ENCODE measurements at places on chromosomes 16 and 17. TPM values are rescaled to one million over a fixed set of nuclear protein-coding genes. Genes with fewer than 3 reads are reported as not detected.

GRCh38 chr17:43341715-43342588 is 56.8 kb upstream of the ARL4D start:
- peaks cover 26% of the 10 kb centered on the region for H3K4me1 ChIP-seq
- peak overlapping the region; percentile 39 for H3K27ac ChIP-seq
- H3K36me3 ChIP-seq = no peaks in the 10 kb centered on the region
- DNase-seq = peak; percentile 47
- no peaks in the 10 kb centered on the region for H3K27me3 ChIP-seq

DNA sequence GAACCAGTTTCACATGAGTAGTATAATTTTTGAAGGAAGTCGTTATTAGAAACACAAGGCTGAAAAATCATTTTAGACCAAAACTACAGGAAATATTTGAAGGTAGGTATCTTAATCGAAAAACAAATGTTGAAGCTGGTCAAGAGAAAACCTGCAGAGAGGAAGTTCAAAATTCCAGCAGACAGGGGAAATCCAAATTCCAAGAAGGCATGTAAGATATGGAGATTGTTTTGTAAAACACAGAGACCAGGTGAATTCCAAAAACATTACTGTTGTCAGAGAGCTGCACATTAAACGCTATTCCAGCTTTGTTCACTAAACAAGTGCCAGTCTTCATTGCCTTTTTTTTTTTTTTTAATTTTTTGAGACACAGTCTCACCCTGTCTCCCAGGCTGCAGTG is 38.4 kb downstream of the ADAMTS18 start:
- H3K4me3 ChIP-seq = no peak overlapping the region
- H3K4me1 ChIP-seq = peaks cover 7% of the 10 kb centered on the region
- H3K36me3 ChIP-seq = no peaks in the 10 kb centered on the region
- no peak for DNase-seq
- H3K27me3 ChIP-seq = no peaks in the 10 kb centered on the region

Gene OR1F1
- not detected for total RNA-seq

DNA sequence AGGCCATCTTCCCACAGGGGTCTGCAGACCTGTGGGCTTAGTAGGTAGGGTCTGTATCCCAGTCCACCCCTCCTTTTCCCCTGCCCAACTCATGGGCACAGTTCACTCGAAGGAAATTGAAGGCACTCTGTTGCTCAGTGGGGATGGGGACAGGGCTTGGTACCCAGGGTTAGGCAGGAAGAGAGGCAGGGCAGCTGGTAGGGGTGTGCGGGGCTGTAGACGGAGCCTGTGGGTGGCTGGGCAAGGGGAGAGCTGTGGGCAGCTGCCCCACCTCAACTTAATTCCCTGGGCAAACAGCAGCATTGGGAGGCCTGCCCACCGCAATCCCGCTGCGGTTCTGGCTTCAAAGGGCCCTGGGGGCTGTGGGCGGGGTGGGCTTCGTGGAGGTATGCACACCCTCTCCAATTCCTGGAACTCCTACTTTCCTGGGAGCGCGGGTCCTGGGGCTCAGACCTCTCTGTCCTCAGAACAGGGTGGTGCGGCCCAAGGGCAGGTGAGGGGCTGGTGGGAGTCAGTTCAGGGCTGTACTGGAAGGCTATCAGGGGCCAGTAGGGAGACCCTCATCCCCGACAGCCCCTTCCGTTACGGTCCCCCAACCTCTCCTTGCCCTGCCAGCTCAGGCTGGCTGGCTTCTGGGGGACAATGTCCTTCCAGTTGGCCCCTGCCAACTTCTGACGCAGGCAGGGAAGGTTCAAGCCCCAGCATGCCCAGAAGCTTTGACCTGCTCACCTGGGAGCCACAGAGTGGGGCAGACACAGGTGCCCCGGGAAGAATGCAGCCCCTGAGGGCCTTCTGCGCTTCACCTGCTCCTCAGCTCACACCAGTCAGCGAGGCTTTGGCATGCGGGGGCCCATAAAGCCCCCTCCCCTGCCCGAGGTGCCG is 9.1 kb downstream of the FOXJ1 start:
- H3K27ac ChIP-seq = no peak overlapping the region
- H3K4me1 ChIP-seq = no peaks in the 10 kb centered on the region
- H3K36me3 ChIP-seq = no peaks in the 10 kb centered on the region
- peaks cover 85% of the 10 kb centered on the region for H3K27me3 ChIP-seq
- no peak overlapping the region for H3K4me3 ChIP-seq

Gene ASPA
- total RNA-seq = not detected

DNA sequence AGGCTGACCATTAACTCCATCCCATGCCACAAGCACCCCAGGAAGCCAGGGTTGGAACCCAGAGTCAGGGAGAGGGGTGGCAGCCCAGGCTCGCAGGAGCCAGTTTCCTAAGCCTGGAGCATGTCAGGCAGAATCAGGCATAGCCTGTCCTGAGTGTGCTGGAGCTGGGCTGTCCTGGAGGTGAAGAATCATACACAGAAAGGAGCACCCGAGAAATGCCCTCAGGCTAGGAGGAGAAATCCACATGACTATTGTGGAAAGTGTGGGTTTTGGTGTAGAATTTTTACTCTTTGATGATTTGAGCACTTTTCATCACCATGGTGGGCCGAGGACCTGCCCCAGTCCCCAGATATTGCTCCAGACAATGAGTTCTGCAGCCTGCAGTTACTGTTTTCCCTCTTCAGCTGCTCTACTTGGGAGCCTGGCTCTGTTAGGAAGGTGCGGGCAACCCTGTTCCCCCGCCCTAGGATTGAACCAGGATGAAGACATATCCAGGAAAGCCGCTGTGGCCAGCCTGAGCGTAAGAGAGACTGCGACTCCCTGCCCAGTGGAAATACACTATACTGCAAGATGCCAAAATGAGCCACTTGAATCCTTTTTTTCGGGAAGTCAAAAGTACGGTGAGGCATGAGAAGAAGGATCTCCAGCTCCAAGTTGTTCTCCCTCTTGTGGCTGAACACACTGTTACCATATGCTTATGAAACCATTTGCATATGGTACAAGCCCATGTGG is 29.0 kb upstream of the HEATR6 start:
- no peak overlapping the region for H3K27ac ChIP-seq
- no peaks in the 10 kb centered on the region for H3K36me3 ChIP-seq
- no peak overlapping the region for H3K4me3 ChIP-seq
- H3K27me3 ChIP-seq = peaks cover 3% of the 10 kb centered on the region

Gene TEKT3
- 0.12 TPM for total RNA-seq

DNA sequence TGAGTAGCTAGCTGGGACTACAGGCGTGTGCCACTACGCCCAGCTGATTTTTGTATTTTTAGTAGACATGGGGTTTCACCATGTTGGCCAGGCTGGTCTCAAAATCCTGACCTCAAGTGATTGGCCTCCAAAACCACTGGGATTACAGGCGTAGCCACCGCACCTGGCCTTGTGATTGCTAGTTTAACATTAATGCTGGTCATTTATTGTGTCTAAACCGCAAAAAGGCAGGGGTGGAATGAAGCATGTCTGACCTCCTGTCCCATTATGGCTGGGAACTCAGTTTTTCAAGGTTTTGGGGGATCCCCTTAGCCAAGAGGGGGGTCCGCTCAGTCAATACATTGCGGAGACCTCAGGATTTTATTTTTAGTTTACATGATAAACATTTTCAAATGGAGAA is 10.7 kb upstream of the CNGB1 start:
- H3K27ac ChIP-seq = no peak overlapping the region
- H3K36me3 ChIP-seq = no peaks in the 10 kb centered on the region
- peaks cover 7% of the 10 kb centered on the region for H3K4me1 ChIP-seq
- H3K27me3 ChIP-seq = no peaks in the 10 kb centered on the region

Gene SRL
- total RNA-seq = 51.1 TPM

Gene CYBC1
- total RNA-seq = 52.7 TPM

DNA sequence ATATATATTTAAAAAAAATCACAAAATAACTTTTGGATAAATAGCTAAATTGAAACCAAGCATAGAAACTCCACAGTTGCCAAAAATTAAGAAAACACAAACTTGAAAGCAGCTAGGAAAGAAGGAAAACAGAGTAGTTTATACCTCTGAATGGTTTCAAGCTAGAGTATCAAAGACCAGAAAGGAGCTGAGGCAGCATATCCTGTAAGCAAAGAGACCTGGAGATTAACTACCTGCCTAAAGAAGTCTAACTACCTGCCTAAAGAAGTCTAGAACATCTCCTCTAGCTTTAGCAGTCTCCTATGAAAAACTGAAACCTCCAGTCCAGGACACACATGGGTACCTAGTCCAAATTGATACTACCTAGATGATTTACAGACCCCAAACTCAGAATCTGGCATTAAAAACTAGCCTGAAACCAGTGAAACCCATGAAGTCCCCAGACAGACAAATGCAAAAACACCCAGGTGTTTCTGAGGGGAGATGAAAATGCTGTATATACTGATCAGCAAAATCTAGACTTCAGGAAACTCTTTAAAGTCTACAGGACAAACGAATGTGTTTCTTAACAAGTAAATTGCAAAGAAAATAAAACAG is 17.6 kb downstream of the APPBP2 start:
- H3K36me3 ChIP-seq = peaks cover 3% of the 10 kb centered on the region
- no peaks in the 10 kb centered on the region for H3K27me3 ChIP-seq
- no peak overlapping the region for H3K27ac ChIP-seq
- no peak overlapping the region for H3K4me3 ChIP-seq

DNA sequence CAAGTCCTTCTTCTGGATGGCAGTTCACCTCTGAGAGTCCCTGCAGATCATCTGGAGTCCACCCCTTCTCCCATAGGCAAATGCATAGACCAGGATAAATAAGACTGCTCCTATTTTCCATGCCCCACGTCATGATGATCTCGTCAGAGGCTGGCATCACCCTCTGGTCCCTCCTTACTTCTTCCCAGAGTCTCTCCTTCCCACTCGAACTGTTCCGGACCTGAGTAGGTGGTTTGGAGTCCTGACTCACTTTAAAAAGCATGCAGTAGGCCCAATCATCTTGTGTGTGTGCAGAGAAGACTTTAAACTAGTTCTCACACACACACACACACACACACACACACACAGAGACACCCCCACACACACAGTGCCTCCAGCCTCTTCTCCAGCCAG is 72.0 kb downstream of the SOX9 start:
- no peaks in the 10 kb centered on the region for H3K36me3 ChIP-seq
- H3K4me3 ChIP-seq = no peak overlapping the region
- H3K4me1 ChIP-seq = no peaks in the 10 kb centered on the region
- no peak for DNase-seq
- H3K27me3 ChIP-seq = no peaks in the 10 kb centered on the region
- no peak overlapping the region for H3K27ac ChIP-seq

DNA sequence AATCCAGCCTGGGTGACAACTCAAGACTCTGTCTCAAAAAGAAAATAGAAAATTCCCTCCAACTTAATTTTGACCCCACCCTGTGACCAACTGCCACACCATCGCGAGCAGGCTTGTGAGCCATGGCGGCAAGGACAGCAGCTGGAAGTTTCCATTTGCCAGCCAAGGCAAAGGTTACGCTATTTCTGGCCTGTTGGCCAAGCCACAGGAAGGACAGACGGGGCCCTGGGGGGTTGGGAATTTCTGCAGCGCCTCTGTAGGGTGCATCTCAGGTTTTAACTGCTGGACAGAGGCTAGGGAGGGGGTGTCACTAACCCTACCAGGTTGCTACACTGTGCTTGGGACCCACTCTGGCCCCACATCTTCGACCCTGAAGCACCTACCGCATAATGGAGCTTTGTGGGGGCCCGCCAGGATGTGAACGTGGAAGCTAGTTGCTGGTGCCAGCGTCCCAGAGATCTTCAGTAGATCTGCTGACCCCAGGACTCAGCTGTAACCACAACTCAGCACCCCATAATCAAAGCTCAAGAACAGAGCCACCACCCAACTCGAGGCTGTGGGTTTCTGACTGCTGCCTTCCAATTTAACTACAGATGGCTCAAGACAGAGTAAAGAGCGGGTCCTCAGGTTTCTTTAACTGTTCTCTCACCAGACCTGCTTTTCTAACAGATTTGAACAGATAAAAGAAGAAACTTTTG is 10.9 kb downstream of the KIFC3 start:
- peaks cover 7% of the 10 kb centered on the region for H3K4me1 ChIP-seq
- no peak for DNase-seq
- no peaks in the 10 kb centered on the region for H3K27me3 ChIP-seq
- no peaks in the 10 kb centered on the region for H3K36me3 ChIP-seq
- H3K4me3 ChIP-seq = no peak overlapping the region

- H3K36me3 ChIP-seq = no peaks in the 10 kb centered on the region
- DNase-seq = no peak
- peaks cover 5% of the 10 kb centered on the region for H3K4me1 ChIP-seq
- H3K4me3 ChIP-seq = no peak overlapping the region
Measured at GRCh38 chr17:12554251-12554650, 111.4 kb upstream of the MYOCD start.

Gene IRX6
- 0.09 TPM for total RNA-seq

GRCh38 chr16:2953706-2954627 is 10.1 kb upstream of the KREMEN2 start:
- H3K27me3 ChIP-seq = no peaks in the 10 kb centered on the region
- H3K4me1 ChIP-seq = no peaks in the 10 kb centered on the region
- DNase-seq = no peak
- H3K36me3 ChIP-seq = no peaks in the 10 kb centered on the region

DNA sequence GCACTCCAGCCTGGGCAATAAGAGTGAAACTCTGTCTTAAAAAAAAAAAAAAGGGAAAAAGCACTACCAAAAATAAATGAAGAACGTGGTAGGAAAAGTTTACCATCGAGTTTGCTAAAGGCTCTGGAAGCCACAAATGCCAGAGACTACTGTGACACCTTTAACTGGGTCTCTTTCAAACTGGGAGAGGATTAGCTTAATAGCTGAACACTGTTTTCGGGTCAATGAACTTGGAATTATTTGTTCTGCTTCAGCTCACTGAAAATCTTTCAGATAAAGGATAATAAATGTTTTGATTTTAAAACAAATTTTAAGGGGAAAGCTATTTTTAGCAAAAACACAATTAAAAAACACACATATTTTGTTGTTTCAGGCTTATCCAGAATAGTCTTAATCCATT is 1.4 kb downstream of the RETREG3 start:
- peak overlapping the region; percentile 97 for H3K4me3 ChIP-seq
- peaks cover 17% of the 10 kb centered on the region for H3K4me1 ChIP-seq
- H3K27me3 ChIP-seq = no peaks in the 10 kb centered on the region
- peaks cover 11% of the 10 kb centered on the region for H3K36me3 ChIP-seq
- DNase-seq = no peak

GRCh38 chr17:39652587-39653315 is 12.4 kb upstream of the TCAP start:
- H3K27me3 ChIP-seq = no peaks in the 10 kb centered on the region
- no peak overlapping the region for H3K4me3 ChIP-seq
- H3K36me3 ChIP-seq = no peaks in the 10 kb centered on the region
- peak; percentile 66 for DNase-seq

DNA sequence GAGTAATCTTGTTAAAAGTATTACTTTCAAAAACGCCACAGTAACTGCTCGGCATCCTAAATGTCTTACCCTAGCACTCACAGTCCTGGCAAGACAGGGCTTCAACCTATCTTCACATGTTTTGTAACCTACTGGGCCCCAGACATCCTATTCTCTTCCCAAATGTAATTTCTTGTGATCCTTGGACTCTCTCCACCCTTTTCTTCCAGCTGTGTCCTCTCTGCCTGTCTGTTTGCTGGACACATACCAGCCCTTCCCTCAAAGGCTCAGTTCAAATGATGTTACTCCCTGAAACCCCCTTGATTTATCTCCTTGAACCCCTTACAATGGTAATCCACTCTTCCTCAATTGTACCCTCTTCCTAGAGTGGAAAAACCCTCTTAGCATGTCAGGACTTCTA is 60.1 kb upstream of the CNEP1R1 start:
- DNase-seq = peak; percentile 29
- H3K4me1 ChIP-seq = no peaks in the 10 kb centered on the region
- H3K27me3 ChIP-seq = no peaks in the 10 kb centered on the region
- no peaks in the 10 kb centered on the region for H3K36me3 ChIP-seq

Gene PITPNM3
- total RNA-seq = 6.5 TPM

GRCh38 chr17:19313746-19314651 is 48.5 kb downstream of the B9D1 start:
- DNase-seq = no peak
- H3K27me3 ChIP-seq = no peaks in the 10 kb centered on the region
- H3K4me3 ChIP-seq = no peak overlapping the region
- H3K36me3 ChIP-seq = peaks cover 3% of the 10 kb centered on the region
- no peak overlapping the region for H3K27ac ChIP-seq
- H3K4me1 ChIP-seq = peaks cover 5% of the 10 kb centered on the region
